Naive thymus-derived CD8-positive, alpha-beta T cell (primary cell): ENCODE measurements at places on chromosomes 4 and X.

- no peaks in the 10 kb centered on the region for H3K27me3 ChIP-seq
- peaks cover 15% of the 10 kb centered on the region for H3K4me1 ChIP-seq
- H3K4me3 ChIP-seq, result peak within 1 kb of the TSS; percentile 89
These were observed at the start of gene NAP1L5 for GRCh38 chr4:88697588-88698329. NAP1L5 (minus strand) TSS chr4:88697829; CDS start chr4:88697754, 75 bp downstream.

DNA sequence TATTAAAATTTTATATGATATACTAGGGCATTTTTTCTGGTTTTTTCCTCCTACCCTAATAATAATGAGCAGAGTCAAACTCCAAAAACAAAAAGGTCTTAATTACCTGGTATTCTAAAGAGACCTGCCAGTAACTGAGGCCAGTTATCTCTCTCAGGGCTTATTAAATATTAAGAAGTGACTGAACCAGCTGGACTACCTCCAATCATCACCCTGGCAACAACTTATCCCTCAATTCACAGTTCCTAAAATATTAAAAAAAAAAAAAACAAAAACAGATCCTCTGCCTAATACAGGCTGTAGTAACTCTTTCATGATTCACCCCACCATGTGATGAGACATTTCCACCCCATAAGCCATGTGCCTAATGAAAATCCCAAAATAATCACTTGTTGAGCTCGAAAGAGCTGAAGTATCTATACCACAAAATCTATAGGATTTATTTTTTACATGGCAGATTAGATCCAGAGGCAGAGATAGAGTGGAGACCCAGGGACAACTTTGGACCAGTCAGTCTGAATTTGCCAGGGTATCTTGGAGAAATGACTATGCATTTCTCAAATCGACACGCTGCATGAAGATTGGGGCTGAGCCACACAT lies 698.0 kb downstream of the FAT4 start:
- DNase-seq, result no peak
- H3K27ac ChIP-seq, result no peak overlapping the region
- H3K36me3 ChIP-seq, result no peaks in the 10 kb centered on the region
- no peak overlapping the region for H3K4me3 ChIP-seq
- H3K27me3 ChIP-seq, result no peaks in the 10 kb centered on the region

DNA sequence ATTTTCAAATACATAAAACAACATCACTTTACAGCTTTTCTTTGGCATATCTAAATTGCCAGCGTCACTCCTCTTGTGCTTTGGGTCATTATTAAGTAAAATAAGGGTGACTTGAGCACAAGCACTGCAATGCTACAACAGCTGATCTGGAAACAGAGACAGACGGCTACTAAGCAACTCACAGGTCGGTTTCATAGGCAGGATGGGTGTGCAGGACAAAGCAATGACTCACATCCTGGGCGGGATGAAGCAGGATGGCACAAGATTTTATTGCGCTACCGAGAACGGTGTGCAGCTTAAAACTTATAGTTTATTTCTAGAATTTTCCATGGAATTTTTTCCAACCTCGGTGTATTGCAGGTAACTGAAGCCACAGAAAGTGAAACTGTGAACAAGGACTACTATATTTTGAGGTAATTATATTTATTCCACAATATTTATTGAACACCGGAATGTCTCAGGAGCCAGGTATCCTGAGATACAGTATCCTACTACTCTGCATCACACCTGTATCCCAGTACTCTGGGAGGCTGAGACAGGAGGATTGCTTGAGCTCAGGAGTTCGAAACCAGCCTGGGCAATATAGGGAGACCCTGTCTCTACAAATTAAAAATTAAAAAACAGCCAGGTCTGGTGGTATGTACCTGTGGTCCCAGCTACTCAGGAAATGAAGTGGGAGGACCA lies 215.5 kb downstream of the APBB2 start:
- H3K4me3 ChIP-seq, result no peak overlapping the region
- no peak for DNase-seq
- H3K4me1 ChIP-seq, result no peaks in the 10 kb centered on the region
- H3K27me3 ChIP-seq, result no peaks in the 10 kb centered on the region
- no peak overlapping the region for H3K27ac ChIP-seq

GRCh38 chr4:120232050-120232449 lies 165.4 kb upstream of the MAD2L1 start:
- no peaks in the 10 kb centered on the region for H3K36me3 ChIP-seq
- DNase-seq, result no peak
- H3K27me3 ChIP-seq, result peaks cover 8% of the 10 kb centered on the region
- H3K4me3 ChIP-seq, result no peak overlapping the region

DNA sequence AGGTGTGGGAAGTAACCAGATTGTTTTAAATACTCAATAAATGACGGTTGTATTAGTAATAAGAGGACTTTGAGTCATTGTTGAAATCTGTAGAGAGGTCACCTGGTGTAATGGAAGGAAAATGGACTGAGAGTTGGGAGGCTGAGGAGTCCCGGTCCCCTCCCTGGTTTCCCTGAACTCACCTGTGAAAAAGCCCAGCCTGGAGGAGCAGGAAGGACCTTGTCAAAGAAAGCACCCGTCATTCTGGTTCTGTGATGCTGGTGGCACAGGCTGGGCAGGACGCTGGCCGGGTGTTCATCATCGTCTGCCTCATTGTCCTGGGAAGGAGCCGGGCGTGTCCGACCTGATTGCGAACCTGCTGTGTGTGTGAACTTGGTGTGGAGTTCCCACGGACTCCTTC lies 70.8 kb downstream of the SORCS2 start:
- no peak for DNase-seq
- no peaks in the 10 kb centered on the region for H3K36me3 ChIP-seq

DNA sequence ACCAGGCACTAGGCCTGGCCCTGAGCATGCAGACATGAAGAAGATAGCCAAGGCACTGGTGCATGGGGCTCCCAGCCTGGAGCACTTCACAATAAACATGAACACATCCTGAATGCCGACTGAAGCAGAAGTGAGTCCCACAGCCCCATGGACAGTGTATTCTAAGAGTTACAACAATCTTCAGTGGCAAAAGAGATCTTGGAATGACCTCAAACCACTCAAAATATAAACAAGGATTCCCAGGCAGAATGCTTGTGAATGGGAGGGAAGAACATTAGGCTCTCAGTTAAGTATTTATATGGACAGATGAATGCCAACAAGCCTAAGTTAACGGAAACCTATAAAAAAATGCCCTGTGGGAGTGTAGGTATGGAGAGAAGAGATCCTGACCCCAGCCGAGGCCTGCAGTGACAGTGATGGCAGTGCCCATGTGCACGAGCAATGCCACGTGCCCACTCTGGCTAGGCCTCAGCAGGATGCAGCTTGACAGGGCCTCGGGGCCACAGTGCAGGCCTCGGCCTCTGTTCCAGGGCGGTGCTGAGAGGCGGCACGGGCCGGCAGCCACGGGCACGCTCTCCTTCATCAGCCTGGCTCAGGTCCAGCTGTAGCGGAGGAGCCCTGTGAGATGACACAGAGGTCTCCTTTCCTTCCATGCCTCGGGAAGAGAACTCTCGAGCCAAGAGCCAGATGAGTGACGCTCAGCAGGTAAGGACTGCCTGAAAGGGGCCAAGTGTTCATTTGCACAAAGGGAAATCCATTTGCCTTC lies 49.2 kb downstream of the IRF2 start:
- peak overlapping the region; percentile 85 for H3K27ac ChIP-seq
- no peak overlapping the region for H3K4me3 ChIP-seq
- H3K27me3 ChIP-seq, result no peaks in the 10 kb centered on the region
- peaks cover 41% of the 10 kb centered on the region for H3K4me1 ChIP-seq
- peaks cover 35% of the 10 kb centered on the region for H3K36me3 ChIP-seq

DNA sequence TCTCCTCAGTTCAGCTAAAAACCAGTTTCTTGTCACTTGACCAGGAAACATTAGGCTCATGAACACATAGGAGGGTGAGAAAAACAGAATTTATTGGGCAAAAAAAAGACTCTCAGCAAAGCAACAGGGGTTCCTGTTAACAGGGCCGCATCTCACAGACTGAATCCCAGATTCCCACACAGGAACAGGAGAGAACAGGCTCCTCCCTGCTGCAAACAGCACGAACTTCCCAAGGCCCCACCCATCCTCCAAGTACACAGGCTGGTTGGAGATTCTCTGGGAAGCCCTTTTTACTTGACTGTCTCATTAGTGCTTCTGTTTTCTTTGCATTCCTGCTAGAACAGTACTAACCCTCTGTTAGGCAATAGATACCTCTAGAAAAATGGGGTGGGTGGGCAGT lies 52.4 kb upstream of the IL21 start:
- DNase-seq, result no peak
- H3K36me3 ChIP-seq, result no peaks in the 10 kb centered on the region
- H3K27ac ChIP-seq, result no peak overlapping the region
- no peak overlapping the region for H3K4me3 ChIP-seq

GRCh38 chr4:53348046-53348445 lies 17.8 kb downstream of the SCFD2 start:
- H3K4me1 ChIP-seq, result peaks cover 16% of the 10 kb centered on the region
- H3K4me3 ChIP-seq, result no peak overlapping the region
- no peak for DNase-seq
- H3K36me3 ChIP-seq, result peaks cover 27% of the 10 kb centered on the region
- peak overlapping the region; percentile 40 for H3K27ac ChIP-seq

GRCh38 chr4:88185906-88186305 lies 27.5 kb upstream of the ABCG2 start:
- DNase-seq, result no peak

DNA sequence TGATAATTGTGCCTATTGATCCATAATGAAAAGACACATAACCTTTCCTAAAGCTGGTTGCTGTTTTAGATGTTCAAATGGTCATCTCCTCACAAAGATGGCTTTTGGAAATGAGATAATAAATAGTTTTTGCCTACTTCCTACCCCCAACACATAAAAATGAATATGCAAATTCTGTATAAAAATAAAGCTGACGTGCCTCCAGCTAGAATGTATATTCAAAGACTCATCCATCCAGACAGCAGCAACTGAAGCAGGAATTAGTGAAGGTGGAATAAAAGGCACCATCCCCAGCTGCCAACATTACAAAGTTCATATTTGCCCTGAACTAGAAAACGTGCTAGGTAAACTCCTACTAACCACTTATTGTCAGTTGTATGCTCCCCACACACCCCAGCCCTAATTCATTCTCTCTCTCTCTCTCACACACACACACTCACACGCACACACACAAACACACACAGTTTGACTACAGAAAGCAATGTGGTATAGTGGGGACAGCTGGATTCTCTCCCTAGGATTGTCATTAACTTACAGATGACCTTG lies 53.6 kb downstream of the PCDH19 start:
- no peaks in the 10 kb centered on the region for H3K4me1 ChIP-seq
- no peak overlapping the region for H3K27ac ChIP-seq
- H3K36me3 ChIP-seq, result no peaks in the 10 kb centered on the region
- no peak for DNase-seq
- no peak overlapping the region for H3K4me3 ChIP-seq

DNA sequence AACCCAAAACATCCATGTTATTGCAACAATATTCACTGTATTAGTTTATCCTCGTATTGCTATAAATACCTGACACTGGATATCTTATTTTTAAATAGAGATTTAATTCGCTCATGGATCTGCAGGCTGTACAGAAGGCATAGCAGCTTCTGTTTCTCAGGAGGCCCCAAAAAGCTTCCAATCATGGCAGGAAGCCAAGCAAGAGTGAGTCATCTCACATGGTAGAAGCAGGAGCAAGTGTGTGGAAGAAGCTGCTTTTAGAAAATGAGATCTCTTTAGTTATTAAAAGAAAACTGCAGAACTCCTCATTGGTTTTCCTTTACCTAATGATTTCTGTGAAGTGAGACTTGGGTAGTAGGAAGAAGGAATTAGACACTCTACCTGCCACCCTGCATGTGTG lies 16.4 kb downstream of the ZNF732 start:
- no peak for DNase-seq
- H3K27me3 ChIP-seq, result no peaks in the 10 kb centered on the region
- peaks cover 37% of the 10 kb centered on the region for H3K36me3 ChIP-seq
- no peaks in the 10 kb centered on the region for H3K4me1 ChIP-seq

- peaks cover 6% of the 10 kb centered on the region for H3K27me3 ChIP-seq
- no peaks in the 10 kb centered on the region for H3K4me1 ChIP-seq
- DNase-seq, result no peak
- no peaks in the 10 kb centered on the region for H3K36me3 ChIP-seq
- H3K27ac ChIP-seq, result no peak overlapping the region
- no peak overlapping the region for H3K4me3 ChIP-seq
These were observed 53.7 kb downstream of the MSX1 start for GRCh38 chr4:4913147-4913561.

- peak overlapping the region; percentile 4 for H3K4me3 ChIP-seq
- no peak overlapping the region for H3K27ac ChIP-seq
- DNase-seq, result no peak
- H3K36me3 ChIP-seq, result no peaks in the 10 kb centered on the region
- peaks cover 29% of the 10 kb centered on the region for H3K27me3 ChIP-seq
These were observed 46.3 kb downstream of the STARD8 start for GRCh38 chrX:68693481-68694434.

DNA sequence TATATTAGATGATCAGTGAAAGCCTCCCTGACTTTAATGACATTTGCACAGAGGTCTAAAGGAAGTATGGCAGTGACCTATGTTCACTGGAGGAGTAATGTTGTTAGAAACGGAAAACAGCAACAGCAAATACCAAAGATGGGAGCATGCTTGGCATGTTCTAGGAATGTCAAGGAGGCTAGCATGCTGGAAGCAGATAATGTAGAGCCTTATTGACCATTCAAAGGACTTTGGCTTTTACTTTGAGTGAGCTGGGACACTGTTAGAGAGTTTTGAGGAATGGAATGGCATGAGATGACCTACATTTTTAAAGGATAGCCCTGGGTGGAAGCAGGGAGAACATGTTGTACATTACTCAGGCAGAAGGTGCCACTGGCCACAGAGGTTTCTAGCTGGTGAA lies 6.0 kb downstream of the RPA4 start:
- no peak for DNase-seq
- H3K27me3 ChIP-seq, result no peaks in the 10 kb centered on the region
- H3K4me1 ChIP-seq, result no peaks in the 10 kb centered on the region
- peaks cover 1% of the 10 kb centered on the region for H3K36me3 ChIP-seq

- H3K4me3 ChIP-seq, result no peak overlapping the region
- peaks cover 3% of the 10 kb centered on the region for H3K27me3 ChIP-seq
- no peak overlapping the region for H3K27ac ChIP-seq
These were observed 47.8 kb upstream of the HSD17B10 start for GRCh38 chrX:53481816-53482465.

- no peak overlapping the region for H3K4me3 ChIP-seq
- H3K36me3 ChIP-seq, result peaks cover 4% of the 10 kb centered on the region
- H3K27me3 ChIP-seq, result peaks cover 2% of the 10 kb centered on the region
- H3K27ac ChIP-seq, result no peak overlapping the region
- DNase-seq, result no peak
- H3K4me1 ChIP-seq, result peaks cover 8% of the 10 kb centered on the region
These were observed 1.4 kb downstream of the AREG start for GRCh38 chr4:74446193-74446868.

GRCh38 chrX:40120838-40121580 lies 23.3 kb upstream of the BCOR start:
- H3K27me3 ChIP-seq, result no peaks in the 10 kb centered on the region
- H3K27ac ChIP-seq, result peak overlapping the region; percentile 2
- no peaks in the 10 kb centered on the region for H3K36me3 ChIP-seq
- no peak overlapping the region for H3K4me3 ChIP-seq
- peaks cover 2% of the 10 kb centered on the region for H3K4me1 ChIP-seq

- H3K4me1 ChIP-seq, result peaks cover 13% of the 10 kb centered on the region
- H3K27me3 ChIP-seq, result no peaks in the 10 kb centered on the region
- H3K27ac ChIP-seq, result no peak overlapping the region
- no peaks in the 10 kb centered on the region for H3K36me3 ChIP-seq
- DNase-seq, result no peak
These were observed 2.4 kb upstream of the CFAP299 start for GRCh38 chr4:80333121-80333520.
